ACHN (cell line): ENCODE measurements at places on chromosomes 16 and 17.

GRCh38 chr17:64781810-64782555, 119.9 kb upstream of the SMURF2 start:
- DNase-seq, result no peak

DNA sequence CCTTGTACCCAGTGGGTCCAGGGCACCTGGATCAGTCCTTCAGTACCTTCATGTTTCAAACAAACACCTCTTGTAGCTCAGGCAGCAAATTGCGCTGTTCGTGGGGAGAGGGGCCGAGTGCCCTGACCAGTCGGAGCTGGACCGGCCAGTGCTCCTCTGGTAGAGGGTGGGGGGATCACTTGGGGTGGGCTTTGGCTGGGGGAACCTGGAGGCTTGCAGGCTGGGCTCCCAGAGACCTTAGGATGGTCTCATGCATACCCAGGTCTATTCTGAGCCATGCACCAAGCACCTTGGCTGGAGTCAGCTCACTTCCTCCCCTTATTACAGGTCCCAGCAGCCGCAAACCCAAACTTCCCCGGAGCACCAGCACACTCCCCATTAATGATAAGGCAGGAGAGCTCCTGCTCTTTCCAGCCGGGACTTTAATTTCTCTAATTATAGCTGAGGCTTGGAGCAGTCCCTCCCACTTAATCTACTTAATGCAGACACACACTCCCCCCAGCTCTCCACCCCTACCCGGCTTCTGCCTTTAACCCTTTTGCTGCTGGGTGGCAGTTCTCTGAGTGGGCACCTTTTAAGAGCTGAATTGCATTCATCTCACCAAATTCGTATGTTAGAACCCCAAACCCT, 26.3 kb upstream of the MGAT5B start:
- DNase-seq, result no peak

GRCh38 chr17:19330271-19330670, 32.3 kb downstream of the B9D1 start:
- DNase-seq, result no peak

GRCh38 chr17:74865504-74866197, 6.0 kb upstream of the GRIN2C start:
- DNase-seq, result no peak

DNA sequence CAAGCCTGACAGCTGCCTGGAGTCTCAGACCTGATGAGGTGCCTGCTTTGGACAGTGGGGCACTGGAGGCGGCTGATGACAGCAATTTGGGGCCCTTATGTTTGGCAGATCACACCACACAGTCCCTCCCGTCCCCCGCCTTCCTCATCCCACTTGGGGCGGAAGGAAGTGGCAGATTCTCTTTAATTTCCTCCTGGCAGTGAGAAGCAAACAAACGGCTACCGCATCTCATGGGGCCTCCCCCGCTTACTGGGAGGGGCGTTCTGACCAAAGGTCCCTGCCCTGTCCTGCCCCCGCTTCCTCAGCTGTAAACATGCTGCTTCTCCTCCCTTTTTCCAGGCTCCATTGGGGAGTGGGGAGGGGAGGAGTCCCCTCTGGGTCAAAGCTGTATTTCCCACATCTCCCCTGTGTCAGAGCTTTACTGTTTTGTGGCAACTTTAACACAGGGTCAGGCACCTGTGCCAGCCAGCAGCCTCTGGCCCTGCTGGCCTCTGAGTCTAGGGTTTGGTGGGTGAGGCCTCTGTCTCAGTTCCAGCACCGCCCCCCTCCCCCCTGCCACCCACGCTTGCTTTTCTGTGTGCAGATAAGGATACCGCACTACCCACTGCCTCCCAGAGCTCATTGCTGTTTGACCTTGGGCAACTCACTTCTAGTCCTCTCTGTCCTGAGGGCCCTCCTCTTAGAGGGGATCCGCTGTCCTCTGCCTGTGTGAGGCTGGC, 5.4 kb upstream of the NFATC3 start:
- DNase-seq, result no peak

GRCh38 chr17:80716986-80717719, 172.5 kb downstream of the RPTOR start:
- DNase-seq, result no peak

DNA sequence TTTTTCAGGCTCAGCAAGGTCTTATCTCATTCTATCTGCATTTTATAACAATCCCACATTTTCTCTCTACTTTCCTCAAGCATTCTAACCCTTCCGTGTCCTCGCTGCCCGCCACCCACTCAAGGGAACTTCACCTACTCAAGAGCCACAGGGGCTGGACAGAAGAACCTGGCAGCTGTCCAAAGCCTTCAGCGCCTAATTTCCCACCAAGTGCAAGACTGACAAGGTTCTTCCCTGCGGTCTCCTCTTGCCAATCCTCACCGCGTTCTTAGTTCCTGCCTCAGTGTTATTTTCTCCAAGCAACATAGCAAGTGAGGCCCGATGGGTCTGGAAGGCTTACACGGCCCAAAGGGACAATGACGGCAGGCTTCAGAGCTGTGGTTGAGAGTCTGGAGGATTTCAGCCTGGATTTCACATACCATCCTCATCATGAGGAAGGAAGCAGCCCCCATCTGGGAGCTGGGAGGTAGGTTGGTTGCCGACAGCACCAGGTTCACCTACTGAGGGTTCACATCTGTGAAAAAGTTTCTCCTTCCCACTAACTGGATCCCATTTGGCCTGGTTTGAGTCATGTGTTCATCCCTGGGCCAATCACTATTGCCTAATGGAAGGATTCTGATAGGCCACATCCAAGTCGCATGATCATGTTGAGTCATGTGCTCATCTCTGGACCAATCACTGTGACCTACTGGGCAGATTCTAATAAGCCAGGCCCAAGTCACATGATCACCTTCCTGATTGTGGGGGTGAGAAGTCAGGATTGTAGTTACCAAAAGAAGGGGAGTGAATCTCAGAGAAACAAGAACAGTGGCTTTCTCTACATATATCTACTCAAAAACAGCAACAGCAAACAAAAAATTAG, 108.2 kb downstream of the N4BP1 start:
- DNase-seq, result no peak

GRCh38 chr16:17125671-17126070, 345.1 kb downstream of the XYLT1 start:
- DNase-seq, result no peak

DNA sequence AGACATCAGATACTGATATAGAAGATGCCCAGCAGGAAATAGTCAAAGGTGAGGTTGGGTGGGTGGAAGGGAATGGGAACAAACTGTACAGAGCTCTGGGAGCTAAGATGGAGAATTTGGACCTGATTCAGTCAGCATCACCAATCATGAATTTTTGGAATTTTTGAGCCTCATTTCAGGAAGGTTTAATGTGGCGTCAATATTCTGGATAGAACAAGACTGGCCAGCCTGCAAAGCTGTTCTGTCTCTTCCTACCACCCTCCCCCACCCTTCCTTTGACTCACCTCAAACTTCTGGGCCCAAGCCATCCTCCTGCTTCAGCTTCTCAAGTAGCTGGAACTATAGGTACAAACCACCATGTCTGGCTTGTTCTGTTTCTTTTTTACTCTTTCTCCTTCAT, 32.6 kb downstream of the CTCF start:
- no peak for DNase-seq

DNA sequence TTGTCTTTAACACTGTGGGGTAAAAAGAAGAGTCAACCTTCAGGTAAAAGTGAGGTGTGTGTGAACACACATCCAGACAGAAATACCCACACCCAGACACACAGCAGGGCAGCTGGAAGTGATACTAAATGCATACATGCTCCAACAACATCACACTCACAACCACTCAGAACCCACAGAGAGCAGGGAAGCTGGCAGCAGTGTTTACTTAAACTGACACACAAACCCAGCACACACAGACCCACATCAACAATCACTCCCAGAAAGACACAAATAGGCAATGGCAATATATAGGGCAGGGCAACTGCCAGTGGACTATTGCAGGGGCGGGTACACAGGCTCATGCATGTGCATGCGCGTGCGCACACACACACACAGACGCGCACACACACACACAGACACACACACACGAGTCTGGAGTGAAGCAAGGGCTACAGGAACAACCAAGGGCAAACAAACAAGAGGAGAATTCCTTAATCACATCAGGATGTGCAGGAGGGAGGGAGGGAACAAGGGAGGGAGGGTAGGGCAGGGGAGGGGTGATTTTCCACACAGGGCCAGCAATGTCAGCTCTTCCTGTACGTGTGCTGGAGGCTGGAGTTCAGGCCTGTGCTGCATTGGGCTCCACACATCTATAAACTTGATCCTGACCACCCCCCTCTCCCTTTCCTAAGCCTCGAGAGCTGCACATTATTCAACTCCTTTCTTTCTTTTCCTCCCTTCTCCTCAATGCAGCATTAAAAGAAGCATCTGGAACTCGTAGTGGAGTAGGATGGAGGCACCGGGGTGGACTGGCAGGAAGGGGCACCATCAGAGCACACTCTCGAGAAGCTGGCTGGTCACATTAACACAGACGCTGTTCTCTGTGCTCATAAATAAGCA, 30.1 kb downstream of the HIC1 start:
- no peak for DNase-seq

DNA sequence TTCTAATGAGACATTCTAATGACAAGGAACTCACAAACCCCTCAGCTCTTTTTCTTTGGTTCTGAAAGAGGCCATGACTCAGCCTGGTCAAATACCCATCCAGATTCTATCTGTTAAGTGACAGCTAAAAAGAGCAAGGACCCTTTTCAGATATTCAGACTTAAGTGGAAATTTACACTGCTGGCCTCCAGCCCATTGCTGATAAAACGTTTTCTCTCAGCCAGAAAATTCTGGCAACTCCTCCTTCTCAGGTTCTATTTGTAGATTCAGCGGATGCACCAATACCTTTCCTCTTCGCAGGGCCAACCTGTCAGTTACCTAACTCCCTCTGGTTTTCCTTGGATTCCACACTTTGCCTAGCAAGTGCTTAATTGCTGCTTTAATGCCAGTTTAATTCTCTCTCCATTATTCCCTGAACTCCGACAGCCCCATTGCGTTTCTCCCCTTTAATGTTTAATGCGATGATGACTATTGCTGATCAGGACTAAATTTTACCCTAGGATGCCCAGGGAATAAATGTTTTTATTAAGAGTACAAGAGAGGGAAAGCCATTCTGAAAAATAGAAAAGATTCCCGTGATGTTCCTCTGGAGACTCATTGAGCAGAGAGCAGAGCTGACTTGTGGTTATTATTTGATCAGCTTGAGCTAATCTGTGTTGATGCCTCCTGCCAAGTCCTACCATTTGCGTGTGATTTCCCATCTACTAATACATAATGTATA, 35.9 kb upstream of the TOM1L1 start:
- no peak for DNase-seq

DNA sequence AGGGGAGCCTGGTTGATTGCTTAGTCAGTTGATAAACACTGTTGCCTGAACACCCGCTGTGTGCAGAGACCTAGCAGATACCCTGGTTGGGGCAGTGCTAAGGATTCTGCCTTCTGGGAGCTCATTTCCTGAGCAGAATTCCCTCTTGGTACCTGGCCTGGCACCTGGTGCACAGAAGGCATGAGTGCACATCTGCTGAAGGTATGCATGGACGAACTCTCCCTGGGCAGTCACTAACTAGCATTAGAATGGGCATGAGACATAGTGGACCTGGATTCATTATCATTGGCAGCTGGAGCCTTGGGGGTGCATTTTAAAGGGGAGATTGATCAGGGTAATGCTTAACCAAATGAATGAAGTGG, 13.1 kb downstream of the ADCY7 start:
- DNase-seq, result no peak

DNA sequence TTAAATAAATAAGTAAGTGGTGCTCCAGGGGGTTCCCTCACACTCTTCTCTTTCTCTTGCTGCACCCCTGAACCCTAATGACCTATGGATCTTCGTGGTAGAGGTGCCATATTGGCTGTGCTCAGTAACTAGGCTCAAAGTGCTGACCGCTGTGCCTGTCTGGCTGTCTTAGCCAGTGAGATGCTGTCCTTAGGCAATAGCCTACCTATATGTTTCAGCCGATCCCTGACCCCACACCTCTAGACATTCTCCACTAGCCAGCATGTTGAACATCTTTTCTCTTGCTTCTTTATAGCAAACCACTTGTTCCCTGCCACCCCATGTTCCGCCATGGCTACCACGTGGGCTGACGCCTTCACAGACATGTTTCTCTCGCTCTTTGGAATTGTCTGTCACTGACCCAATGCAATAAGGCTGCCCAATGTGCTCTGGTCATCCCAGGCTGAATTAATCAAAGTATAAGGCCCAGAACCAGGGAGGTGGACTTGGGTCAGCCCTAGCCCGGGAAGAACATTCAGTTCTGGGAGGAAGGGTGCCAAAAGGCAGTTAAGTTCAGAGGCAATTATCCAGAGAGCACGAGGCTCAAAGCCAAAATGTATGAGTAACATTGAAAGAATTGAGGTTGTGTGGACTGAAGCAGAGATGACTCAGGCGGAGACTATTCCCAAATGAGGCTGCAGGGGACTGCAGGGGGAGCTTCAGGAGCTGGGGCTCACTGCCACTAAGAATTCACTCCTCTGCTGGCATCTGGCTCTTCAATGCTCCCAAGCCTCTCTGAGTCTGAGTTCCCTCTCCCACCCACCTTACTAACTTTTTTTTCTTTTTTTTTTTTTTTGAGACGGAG, 28.7 kb upstream of the TNRC6A start:
- peak; percentile 100 for DNase-seq

DNA sequence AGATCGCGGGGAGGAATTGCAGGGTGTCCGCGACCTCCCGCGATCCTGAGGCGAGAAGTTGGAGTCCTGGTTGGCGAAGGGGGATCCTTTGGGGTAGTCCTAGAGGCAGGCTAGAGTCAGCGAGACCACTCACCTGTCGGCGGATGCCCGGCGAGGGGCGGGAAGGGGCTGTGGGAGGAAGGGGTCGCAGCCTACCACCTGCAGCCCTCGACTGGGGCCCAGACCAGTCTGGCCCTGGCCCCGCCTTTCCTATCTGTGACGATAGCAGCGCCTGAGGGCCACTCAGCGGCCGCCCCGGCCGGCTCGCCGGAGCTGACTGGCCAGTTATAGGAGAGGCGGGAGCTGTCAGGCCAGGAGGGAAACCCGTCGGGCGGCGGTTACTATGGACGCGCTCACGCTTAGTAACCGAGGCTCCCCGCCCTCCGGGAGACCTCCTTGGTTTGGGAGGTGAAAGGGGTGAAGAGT, at the start of gene TEKT3:
Gene TEKT3, minus strand, starts transcription at position 213 of the 465 bp plus-strand sequence. CDS start 10,012 bp downstream, outside the sequence.
- DNase-seq, result peak; percentile 68

- no peak for DNase-seq
These were observed 1.1 kb downstream of the ANKFY1 start for GRCh38 chr17:4262703-4263102.

DNA sequence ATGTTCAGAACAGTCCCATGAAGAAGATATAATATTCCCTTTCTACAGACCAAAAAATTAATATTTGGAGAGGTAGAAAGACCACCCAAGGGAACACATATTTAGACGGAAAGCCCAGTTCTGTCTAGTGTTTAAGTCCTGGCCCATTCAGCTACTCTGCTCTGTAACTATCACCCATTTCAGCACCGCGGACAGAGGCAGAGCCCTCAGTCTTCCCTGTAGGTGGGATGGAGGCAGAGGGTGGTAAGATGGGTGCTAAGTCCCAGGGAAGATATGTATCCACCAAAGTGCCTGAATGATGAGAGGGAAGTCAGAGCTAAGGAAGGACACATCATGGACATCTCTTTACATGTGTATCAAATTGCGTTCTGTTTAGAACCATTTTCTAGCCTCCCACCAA, 27.8 kb upstream of the C16orf78 start:
- DNase-seq, result peak; percentile 43
